ENCODE measurements at places on chromosomes 3 and 15.

GRCh38 chr15:95758451-95758850 lies 572.0 kb upstream of the NR2F2 start:
- no peak for DNase-seq

DNA sequence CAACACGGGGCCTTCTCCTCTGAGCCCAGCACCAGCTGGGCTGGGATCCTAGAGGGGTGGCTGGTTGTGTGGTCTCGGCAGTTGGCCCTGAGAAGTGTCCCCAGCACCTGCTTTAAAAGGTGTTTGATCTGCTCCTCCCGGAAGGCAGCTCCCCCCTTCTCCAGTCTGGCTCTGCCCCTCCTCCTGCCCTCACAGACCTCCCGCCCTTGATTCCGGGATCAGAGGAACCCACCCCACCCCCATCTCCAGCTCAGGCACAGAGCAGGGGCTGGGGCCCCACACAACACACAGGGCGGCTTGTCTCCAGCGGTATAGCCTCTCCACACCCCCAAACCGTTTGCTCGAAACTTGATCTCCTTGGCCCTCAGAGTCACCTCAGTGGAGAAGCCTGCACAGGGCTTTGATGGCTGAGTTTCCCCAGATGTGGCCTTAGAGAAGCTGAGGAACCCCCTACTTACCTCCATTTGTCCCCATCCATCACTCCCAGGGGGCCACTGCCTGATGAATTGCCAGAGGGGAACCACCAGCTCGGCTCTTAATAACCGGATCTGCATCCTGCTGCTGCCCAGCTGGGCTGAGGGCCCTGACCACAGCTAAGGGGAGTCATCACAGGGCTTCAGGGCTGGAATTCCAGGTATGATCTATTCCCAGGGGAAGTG lies 6.4 kb upstream of the STRA6 start:
- no peak for DNase-seq

GRCh38 chr15:101043011-101043410 lies 123.9 kb downstream of the LRRK1 start:
- DNase-seq = no peak

DNA sequence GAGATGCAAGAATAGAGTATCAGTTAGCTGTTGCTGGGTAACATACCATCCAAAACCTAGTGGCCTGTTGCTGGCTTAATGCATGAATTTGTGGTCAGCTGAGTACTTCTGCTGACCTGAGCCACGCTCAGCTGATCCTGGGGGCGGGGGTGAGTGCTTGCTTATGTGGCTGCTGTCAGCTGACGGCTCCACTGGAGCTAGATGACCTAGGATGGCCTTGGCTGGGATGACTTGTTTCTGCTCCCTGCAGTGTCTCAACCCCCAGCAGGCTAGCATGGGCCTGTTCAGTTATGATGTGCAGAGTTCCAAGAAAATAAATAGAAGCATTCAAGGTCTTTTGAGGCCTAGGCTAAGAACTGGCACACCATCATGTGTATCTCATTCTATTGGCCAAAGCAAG lies 63.9 kb downstream of the FBLN2 start:
- no peak for DNase-seq

DNA sequence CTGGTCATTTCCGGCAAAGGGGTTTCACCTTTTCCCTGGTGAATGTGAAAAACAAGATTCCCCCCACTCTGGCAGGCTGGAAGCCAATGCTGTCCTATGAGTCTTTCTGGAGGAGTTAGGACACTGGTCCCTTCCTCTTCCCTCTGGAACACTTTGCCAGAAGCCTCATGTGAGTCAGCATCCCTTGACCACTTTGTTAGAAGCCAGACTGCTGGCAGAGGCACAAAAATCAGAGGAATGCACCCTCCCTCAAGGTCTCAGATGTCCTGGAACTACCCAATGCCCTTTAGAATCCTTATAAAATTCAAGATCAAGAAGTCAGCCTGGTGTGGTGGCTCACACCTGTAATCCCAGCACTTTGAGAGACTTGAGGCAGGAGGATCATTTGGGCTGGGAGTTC lies 26.6 kb downstream of the ITGB5 start:
- DNase-seq = peak; percentile 96

- no peak for DNase-seq
Observed at GRCh38 chr3:157373783-157374182, 62.9 kb upstream of the PTX3 start.

DNA sequence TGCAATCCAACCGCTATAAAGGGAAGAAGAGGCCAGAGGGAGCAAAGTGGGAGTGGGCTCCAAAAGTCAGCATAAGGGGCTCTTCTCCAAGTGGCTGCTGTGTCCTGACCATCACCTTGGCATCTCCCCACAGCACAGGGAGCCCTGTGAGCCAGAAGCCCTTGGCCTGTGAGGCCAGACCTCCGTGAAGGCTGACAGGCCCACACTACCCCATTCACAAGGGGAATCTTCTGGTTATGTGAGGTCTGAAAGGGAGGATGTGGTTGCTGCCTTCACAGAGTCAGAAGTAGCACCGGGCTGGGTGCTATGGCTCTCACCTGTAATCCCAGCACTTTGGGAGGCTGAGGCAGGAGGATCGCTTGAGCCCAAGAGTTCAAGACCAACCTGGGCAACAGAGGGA lies 2.6 kb upstream of the ULK3 start:
- DNase-seq = no peak

DNA sequence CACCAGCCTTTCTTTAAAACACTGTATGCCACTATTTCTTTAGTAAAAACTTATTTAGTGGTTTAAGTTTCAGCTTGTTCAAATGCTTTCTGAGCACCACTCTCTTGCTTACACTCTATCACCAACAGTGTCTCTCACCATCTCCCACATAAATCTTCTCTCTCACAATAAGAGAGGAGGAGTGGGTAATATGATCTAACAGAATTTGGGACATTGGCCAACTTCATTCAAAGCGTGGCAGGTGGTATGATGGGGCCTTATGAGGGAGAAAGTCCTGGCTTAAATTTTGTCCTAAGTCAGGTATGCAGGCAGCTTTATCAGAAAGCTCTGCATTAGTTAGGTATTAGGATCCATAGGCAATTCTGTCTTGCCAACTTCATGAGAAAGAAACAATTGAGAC lies 1132.5 kb downstream of the TUSC7 start:
- no peak for DNase-seq
